Stimulated activated CD8-positive, alpha-beta memory T cell treated with anti-CD3 and anti-CD28 coated beads, Interleukin-7, amount 100 ng/mL, for 1 hour (primary cell): ENCODE measurements at places on chromosomes 1 and 21.

- DNase-seq: no peak
Measured at GRCh38 chr1:94433866-94434265, 15.7 kb downstream of the ABCD3 start.

GRCh38 chr1:82818586-82818985 lies 1017.9 kb downstream of the ADGRL2 start:
- no peak for DNase-seq

DNA sequence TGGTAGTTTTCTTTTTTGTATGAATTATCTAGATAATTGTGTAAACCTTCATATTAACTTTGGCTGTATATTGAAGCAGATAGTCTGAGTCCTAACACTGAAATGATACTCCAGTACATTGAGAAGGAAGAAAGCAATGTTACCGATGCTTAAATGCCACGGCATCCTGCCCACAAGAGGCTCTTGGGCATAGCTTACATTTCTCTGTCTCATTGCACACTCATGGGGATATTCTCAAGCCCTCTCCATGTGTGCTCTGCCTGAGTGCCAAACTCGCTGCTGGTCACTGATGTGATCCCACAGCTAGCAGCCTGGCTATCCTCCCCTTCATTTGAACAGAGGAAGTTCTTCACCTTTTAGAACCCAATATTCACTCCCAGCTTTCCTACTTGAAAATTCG lies 179.4 kb downstream of the TGFB2 start:
- DNase-seq: no peak

DNA sequence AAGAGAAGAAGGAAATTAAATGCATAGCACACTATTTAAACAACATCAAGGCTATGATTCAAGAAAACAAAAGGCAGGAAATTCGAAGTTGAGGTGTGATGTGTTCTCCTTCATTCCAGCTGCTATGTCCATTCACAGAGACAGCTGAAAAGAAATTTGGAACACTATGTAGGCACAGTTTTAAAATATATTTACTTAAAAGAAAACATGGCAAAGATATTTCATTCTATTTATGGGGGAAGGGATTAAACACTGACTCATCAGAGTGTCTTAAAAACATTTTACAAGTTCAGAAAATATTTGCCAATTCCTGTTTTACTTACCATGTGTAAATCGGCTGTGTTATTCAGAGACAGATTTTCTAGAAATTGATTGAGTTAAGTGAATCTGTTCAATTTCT lies 39.4 kb upstream of the NGF start:
- DNase-seq: no peak

DNA sequence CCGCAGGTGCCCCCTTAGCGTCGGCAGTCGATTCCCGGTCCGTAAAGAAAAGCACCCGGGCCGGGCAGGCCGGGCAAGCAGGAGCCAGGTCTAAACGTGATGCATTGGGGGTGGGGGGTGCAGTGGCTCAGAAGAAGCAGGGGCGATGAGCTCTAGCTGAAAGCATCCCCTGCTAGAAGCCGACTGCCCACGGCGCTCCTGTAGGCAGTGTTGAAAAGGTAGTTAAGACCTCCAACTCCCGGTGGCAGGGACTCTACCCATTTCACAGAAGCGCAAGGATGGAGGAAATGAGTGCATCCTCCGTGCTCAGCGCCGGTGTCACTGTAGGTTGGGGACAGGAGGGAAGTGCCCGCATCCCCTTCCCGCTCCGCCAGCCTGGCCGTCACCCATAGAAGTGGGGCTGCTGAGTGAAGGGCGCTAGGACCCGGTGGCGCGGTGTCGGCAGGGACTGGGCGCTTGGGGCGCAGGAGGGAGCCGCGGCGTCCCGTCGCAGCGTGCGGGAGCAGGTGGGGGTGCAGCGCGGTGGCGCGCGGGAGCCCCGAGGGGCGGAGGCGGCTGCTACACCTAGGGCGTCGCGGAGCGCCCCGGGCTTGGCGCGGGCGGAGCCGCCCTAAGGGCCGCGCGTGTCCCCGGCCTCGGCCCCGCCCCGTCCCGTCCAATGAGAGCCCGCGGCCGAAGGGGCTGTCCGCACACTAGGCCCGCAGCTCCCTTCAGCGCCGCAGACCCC lies at the start of gene WNT2B:
TSS of gene WNT2B (plus strand) at position 688 of the 727 bp plus-strand sequence. CDS start 298 bp downstream, outside the sequence.
- no peak for DNase-seq

GRCh38 chr1:3410142-3410925 lies 44.1 kb upstream of the ARHGEF16 start:
- no peak for DNase-seq

DNA sequence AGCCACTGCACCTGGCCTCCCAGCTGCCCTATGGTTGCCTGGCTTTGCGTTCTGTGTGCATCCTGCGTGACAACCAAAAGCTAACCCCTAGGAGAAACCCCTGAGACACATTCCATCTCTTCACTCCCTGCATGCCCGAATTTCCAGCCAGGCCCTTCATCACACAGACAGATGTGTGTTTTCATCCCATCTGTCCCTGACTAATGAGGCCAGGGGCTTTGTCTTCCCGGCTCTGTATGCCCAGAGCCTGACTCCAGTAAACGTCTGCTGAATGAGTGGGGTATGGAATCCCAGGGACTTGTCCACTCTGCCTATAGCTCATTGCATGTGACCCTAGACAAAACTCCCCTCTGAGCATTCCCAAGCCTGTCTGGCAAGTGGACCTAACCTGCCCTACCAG lies 9.6 kb downstream of the ESPN start:
- DNase-seq: no peak

DNA sequence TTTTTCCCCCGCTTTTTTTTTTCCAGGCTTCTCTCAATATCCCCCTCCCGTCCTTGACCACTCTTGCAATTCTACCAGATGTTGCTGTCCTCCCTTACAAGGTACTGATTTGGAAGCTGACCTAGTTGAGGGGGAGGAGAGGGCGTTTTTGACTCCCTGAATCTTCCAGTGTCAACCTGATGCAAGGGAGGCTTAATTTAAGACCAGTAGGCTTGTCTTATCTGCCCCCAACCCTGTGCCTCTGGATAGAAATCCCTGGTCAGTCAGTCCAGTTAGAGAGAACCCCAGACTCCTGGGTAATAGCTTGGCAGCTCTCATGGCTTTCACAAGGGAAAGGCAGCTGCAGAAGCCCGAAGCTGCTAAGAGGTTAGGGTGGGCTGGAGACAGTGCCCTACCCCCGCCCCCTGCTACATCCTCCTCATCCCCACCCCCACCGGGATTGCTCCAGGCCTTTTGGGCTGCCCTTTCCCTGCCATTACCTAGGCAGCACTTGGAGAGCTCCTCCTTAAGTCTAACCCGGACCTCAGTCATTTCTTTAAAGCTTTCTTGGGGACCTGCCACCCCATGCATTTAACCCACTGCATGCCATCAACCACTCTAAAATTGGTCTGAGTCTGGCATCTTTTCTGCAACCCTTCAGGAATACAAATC lies 3.6 kb downstream of the ACKR1 start:
- no peak for DNase-seq

GRCh38 chr1:92839442-92839841 lies 7.6 kb downstream of the RPL5 start:
- no peak for DNase-seq
